ENCODE measurements at places on chromosomes 6 and 20.

DNA sequence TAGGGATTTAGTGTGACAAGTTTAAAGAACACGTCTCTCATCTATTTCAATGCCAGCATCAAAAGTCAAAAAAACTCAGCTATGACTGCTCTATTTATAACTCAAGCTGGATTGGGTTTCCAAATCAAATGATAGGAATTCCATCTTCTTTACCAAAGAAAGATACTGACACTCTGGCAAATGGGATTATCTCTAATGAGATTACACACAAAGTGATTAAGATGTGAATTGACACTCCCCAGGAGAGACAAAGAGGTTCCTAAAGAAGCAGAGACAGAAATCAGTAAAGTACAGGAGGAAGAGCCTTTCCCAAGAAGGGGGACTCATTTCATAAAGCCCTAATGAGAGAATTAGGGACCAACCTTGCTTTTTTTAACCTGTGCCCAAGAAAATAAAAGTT lies 92.1 kb downstream of the ID4 start:
- DNase-seq = no peak

DNA sequence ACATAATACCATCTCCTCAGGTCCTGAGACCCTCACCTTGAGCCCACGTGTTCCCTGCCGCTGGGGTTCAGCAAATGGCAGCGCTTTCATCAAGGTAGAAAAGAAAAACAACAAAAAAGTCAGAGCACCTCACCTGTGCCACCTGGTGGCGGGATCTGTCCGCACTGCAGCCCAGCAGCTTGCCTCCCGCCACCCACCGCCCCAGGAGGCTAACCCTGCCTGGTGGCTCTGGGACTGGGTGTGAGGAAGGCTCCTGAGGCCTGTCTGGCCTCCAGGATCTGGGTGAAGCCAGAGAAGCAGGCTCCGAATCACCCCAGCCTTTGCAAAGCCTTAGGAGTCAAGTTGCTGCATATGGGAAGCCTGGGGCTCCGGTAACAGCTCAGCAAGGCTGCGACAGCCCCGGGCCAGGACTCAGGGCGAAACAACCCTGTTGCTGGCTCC lies 270.8 kb downstream of the BMP7 start:
- DNase-seq = no peak

- no peak for DNase-seq
These were observed 242.6 kb downstream of the DOK5 start for GRCh38 chr20:54717983-54718382.

DNA sequence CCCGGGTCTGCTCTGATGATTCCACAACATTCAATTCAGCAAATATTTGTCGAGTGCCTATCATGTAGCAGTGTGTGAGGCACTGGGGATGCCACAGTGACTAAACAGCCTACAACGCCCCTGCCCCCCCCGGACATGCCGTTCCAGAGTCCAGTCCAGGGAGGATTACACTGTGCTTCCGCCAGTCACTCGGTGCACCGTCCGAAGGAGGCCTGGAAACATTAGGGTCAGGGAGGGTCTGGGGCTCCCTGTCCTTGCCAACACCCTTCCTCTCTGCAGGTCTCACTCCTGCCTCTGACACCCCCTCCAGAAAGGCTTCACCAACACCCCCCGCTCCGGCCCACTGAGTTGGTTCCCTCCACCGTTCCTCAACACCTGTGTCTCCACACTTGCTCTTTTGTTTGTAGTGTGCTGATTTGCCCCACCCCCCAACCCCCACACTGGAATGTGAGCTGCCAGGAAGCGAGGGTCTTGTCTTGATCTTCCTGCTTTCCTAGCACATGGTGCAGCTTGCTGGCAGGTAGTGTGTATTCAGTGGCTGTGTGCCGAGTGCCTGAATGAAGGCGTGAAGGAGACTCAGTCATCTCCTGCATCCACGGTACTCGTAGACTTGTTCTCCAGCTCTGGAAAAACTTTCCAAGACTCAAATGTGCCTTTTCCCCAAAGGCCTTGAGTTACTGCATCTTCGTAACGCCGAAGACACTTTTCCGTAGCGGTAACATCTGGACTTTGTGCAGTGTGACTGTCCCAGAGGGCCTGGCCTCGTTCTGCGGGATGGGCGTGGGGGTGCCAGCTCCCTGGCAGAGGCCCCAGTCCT lies 150.4 kb downstream of the ZDHHC14 start:
- DNase-seq = no peak

GRCh38 chr6:150813993-150814359 lies 51.5 kb upstream of the MTHFD1L start:
- no peak for DNase-seq

- DNase-seq = no peak
These were observed 556.5 kb upstream of the SLC35B3 start for GRCh38 chr6:8991844-8992243.

- DNase-seq = no peak
These were observed 291.7 kb downstream of the SLC35F1 start for GRCh38 chr6:118198746-118199145.

Data from AG04450 (cell line).